ENCODE measurements at places on chromosomes 3 and 15.

DNA sequence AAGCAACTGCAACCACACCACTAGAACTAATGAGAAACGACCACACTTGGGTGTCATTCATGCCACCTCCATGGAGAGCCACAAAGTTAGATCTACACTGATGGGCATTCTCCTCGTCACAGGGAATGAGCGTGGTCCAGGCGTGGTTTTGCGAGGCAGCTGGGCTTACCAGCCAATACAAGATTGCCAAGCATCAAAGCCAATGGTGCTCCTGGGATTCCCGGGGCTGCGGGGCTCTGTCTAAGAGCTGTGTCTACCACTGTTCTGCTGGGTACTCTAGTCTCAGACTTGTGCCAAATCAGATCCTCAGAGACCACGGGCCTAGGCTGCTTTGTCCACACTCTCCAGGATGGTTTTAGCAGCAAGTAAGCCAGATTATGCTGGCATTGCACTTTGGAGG lies 43.8 kb downstream of the RAB6B start:
- DNase-seq = no peak

- DNase-seq = no peak
Observed at GRCh38 chr15:62187910-62188309, 22.8 kb upstream of the C2CD4B start.

GRCh38 chr15:90955624-90956273 lies 1.1 kb downstream of the RCCD1 start:
- DNase-seq = peak; percentile 6

- peak; percentile 51 for DNase-seq
Observed at GRCh38 chr3:172061724-172062184, 22.4 kb downstream of the FNDC3B start.

DNA sequence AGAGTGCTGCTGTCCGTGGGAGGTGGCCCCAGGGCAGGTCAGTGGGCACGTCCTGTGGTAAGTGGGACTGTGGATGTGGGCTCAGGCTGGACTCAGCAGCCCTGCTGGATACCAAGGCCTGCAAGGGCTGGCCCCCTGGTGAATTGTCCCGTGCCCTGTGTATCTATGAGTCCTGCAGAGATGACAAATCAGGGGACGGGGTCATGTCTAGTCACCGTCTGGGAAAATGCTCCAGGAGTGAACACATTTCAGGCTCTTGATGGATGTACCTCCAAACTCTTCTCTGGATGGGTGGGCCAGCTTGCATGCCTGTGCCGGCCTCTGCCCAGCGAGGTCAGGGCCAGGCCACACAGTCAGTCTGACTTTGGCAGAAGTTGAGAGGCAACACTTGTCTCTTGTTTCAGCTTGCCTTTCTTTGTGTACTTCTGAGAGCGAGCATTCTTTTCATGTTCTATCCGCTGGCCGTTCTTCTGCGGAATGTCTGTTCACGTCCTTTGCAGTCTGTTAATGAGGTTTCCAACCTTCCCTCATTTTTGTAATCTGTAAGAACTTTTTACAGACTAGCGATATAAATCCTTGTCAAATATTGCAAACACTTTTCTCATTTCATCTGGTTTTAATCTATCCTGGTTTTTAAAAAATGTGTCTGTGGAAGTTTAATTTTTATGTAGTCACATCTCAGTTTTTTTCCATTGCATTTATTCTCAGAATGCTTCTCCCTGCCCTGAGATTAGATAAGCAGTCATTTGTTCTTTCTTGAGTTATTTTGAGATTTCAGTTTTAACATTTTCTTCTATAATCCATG lies 11.4 kb upstream of the STAB1 start:
- DNase-seq = peak; percentile 61

DNA sequence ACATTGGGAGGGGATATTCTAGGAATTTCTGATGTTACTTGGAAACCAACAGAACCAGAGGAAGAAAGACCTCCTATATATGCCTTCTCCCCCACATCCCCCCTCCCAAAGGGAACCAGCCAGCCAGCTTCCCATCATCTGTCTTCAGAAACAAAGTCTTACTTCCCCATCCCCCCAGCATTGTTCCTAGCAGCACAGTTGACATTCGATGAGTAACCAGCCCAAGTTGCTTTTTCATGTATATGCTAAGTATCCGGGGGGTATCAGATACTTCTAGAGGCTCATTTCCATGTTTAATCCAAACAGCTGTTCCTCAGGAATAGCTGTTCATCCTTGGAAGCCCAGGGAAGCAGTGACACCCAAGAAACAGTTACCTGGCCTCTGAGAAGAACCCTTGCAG lies 16.0 kb downstream of the RMDN3 start:
- DNase-seq = no peak

- DNase-seq = peak; percentile 26
Observed at GRCh38 chr3:189513281-189514117, 117.7 kb upstream of the TP63 start.

GRCh38 chr3:114743746-114744485 lies 403.2 kb downstream of the ZBTB20 start:
- no peak for DNase-seq

DNA sequence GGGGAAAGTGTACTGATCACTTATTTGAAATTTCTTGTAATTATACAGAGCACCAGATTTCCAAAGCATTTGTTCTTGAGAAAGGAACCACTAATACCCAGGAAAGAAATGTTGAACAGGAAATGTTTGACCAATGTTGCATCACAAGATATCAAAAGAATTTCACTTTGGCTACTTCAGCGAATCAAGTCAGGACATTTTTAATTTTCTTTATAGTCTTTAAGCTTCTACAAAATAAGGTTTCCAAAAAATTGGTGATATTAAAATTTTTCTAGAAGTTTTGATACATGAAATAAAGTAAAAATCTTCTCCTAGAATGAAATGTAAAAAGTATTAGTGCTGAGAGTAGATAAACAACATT lies 421.9 kb downstream of the MECOM start:
- DNase-seq = no peak

GRCh38 chr3:141011232-141011996 lies 39.7 kb upstream of the SPSB4 start:
- peak; percentile 88 for DNase-seq

GRCh38 chr3:158847452-158847821 lies 45.6 kb downstream of the MFSD1 start:
- no peak for DNase-seq

DNA sequence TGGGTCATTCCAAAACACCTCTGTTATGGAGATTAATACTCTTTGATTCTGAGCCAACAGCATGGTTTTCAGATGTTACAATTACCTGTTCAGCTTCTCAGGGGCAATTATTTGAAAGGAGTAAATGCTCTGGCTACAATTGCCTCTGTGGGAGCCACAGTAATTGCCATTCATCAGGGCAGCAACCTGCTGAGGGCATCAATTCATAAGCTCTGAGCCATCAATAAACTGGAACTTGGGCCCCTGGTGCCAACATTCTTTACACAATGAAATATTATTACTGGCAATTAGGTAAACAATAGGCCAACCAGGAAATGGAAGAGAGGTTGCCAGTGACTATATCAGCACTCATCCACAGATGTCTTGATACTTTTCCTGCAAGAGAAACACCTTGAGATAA lies 660.8 kb downstream of the MECOM start:
- no peak for DNase-seq

GRCh38 chr15:80783260-80783659 lies 4.1 kb downstream of the CEMIP start:
- no peak for DNase-seq

DNA sequence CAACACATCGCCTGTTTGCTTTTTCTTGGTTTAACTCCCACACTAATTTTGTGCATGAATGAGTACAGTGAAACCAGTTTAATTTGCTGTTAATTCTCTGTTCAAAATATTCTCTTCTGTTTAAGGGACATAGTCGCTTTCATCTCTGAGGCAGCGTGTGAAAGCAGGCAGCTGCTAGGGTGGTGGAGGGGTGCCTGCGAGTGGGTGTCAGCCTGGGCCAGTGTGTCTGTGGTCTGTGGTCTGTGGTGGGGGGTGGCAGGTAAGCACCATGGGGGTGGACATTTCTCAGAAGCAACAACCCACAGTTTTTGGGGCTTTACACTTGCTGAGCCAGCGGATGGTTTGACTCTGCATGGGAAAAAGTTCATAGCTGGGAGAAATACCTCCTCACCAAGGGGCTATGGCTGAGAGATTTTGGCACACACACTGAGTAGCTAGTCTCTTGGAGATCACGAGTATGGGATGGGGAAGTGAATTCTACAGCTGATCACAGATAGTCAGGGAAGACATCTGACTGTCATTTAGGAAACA lies 109.2 kb downstream of the EPHB1 start:
- no peak for DNase-seq

- no peak for DNase-seq
Observed at GRCh38 chr3:186176373-186176990, 67.6 kb upstream of the ETV5 start.

DNA sequence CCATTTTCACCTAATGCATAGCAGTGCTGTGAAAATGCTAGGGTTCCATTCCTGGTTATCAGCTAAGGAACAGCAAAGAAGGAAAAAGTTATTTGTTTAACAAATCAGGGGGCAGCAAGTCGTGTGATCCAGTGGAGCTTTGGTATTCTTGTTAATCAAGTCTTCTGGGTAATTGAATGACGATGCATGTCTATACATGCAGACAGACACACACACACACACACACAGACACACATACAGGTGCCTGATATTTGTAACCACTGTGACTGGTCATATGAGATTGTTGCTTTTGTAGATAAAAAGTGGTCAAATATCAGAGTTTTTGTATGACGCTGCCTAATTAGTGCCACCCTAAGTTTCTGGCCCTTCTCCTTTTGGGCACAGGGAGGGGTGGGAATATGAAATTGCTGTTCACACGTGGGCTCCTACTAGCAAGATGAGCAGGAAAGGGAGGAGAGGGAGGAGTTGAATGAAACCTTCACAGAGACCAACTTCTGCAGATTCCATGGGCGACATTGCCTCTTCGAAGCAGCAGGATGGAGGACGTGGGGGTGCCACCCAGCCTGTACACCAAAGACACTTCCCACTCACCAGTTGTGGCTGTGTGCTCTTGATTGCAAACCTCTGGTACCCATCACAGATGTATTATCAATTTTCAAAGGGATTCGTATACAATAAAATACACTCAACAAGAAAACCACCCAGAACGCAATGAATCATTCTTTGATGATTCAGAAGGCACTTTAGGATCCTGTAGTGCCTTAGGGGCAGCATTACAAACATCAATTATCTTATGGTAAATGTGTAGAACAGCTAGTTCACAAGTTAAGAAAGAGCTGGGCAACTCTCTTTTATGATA lies 281.9 kb upstream of the ICE2 start:
- DNase-seq = no peak

- DNase-seq = no peak
Observed at GRCh38 chr3:16140116-16140893, 34.2 kb upstream of the GALNT15 start.

DNA sequence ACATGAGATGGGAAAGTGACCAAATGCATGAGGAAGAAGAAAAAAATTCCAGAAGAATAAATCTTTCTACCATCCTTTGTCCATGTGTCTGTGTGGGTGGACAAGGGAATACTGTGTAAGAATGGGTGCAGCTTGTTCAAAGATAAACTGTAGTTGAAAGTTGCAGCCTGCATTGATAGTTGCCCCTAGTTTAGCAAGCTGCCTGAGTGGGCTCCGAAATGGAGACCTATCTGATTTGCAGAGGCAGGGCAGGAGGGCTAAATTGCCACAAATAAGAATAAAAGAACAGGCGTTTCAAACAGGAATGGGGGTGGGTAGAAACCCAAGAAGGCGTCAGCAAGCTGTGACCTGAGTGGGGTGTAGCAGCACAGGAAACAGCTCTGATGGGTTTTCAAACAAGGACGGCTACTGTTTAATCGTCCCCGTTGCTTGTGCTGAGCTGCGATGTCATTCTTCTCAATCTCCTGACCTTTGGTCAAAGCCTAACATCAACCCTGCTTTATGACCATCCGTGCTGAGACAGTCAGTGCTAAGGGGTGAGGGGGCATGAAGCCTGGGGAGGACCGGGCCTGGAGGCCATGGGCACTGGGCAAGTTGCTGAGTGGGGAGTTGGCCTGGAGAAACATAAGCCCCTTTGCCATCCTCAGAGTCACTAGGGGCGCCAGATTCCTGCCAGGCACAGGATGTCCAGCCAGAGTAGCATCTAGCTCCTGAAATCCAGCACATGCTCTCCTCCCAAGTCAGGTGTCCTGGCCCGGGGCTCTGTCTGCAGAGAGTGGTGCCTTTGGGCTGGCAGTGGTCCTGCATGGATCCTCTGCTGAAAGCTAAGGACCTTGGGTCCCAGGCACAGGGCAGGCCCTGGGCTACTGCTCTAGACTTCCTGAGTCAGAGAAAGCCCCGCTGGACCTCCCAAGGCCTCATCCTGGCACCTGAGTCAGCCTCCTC lies 19.2 kb upstream of the C15orf39 start:
- peak; percentile 31 for DNase-seq

DNA sequence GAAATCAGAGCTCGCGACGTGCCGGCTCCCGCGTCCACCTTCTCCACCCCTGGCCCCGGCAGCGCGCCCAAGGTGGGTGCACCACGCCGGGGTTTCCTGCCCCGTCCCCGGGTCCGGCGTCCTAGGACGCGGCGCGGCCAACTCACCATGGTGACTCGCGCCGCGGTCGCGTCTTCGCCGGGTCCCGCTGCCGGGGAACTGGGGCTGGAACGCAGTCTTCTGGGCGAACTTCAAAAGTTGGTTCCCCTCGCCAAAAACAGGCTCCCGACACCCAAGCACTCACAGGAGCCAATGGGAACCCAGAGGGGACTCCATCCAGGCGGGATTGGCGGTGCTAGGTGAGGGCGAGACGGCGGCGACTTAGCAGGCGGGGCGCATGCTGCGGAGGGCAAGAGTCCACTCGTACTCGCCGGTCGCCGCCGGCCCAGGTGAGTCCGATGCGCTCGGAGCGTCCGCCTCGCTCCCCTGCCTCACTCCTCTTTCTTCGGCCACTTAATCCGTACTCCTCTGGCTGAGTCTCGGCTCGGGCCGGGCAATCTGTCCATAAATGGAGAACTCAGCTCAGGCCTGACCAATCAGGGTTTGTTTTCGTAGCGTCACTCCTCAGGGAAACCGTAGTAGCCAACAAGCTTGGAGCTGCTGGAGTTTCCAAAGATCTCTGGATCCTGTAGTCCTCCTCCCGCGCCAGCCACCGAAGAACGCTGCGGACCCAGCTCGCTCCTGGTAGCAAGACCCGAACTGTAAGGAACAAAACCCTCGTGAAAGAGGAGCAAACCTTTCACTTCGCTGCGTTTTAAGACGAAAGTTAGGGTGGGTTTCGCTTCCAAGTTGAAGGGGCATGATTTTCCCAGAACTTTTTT lies at the start of gene MYO1E:
TSS of gene MYO1E (minus strand) at position 520 of the 860 bp plus-strand sequence. CDS start at position 149, 371 bp downstream.
- DNase-seq = peak; percentile 96

GRCh38 chr15:71677766-71678165 lies 132.6 kb upstream of the NR2E3 start:
- DNase-seq = no peak

- no peak for DNase-seq
Observed at GRCh38 chr15:71302861-71303410, 187.7 kb downstream of the THSD4 start.

- no peak for DNase-seq
Observed at GRCh38 chr3:134852132-134852531, 57.1 kb downstream of the EPHB1 start.

DNA sequence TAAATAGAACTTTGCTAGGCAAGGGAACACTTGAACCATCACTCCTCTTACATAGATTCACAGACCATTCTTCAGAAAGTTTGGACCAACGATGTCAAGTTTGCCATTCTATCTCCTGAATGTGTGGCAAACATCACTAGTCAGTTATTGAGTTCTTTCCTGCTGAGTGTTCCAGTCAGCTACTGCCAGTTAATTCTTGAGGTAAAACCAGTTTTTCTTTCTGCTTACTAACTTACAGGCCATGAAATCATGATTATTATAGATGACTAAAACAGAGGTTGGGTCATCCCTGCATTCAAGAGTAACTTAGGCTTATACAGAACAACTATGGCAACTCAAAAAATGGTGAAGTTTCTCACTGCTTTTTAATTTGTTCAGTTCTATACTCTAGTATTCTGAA lies 88.2 kb downstream of the AP4E1 start:
- DNase-seq = no peak

GRCh38 chr15:39947401-39948197 lies 13.7 kb downstream of the EIF2AK4 start:
- no peak for DNase-seq

Measured in kidney (tissue), 22 donors.